Muscle of leg (tissue), 16 donors: ENCODE measurements at places on chromosomes 11 and 22.

- peak; percentile 59 for DNase-seq
Observed at GRCh38 chr11:10770626-10771254, 19.7 kb downstream of the CTR9 start.

DNA sequence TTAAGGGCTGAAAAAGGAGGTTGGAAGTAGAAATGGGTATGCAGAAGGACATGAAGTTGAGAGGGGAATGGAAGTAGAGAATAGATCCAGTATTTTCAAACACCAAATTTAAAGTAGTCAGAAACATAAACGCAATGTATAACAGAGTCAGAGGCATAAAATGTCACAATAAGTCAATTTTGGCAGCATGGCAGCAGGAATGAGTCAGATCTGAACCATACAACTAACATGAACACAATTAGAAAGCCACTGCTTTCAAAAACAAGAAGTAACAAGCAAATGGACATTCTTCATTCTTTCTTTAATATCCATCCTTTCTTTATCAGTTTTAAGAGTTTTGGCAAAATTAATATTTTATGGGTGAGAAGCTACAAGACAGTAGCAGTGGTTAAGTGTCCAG is 2.5 kb downstream of the CHORDC1 start:
- no peak for DNase-seq

DNA sequence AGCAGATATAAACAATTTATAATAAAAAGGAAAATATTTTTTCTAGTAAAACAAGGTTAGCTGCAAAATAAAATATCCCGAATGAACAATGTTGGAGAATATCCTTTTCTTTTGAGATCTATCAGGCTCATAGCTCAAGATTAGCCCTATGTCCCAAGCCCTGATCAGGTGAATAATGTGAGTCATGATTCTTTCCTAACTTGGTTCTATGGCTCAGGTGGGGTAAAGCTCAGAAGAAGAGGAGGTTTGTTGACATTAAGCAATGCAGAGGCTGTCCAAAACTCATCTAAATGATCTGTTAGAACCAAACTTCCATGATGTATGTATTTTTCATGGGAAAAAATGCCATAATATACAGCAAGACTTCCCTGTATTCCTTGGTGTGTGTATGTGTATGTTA is 86.1 kb downstream of the TRIM44 start:
- DNase-seq, result no peak

GRCh38 chr11:80822308-80822707 is 1381.5 kb upstream of the TENM4 start:
- no peak for DNase-seq

GRCh38 chr11:33652930-33653329 is 47.7 kb downstream of the C11orf91 start:
- no peak for DNase-seq

- no peak for DNase-seq
Observed at GRCh38 chr11:35235936-35236666, 97.1 kb downstream of the CD44 start.

DNA sequence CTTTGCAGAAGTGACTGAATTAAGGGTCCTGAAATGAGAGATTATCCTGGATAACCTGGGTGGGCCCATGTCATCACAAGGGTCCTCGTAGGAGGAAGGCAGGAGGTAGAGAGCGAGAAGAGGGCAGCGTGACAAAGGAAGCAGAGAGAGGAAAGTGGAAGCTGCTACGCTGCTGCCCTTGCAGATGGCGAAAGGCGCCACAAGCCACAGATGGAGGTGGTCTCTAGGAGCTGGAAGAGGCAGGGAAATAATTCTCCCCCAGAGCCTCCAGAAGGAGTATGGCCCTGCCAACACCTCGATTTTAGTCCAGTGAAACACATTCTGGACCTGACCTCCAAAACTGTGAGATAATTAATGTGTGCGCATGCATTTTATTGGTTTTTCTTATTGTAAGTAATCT is 13.4 kb downstream of the TMEM184B start:
- no peak for DNase-seq

DNA sequence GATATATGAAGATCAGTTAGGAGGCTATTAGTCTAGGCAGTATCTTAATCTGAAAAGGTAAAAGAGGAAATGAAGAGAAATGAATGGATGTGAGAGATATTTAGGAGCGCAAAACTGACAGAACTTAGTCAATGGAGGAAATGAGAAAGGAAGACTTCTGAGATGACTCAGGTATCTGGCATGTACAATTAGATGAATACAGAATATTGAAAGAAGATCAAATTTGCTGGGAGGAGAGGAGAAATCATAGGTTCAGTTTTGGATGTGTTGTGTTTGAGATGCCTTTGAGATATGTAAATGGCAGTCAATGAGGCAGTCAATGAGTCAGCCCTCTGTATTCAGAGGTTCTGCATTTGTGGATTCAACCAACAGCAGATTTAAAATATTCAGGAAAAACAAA is 42.9 kb upstream of the GAB2 start:
- no peak for DNase-seq

DNA sequence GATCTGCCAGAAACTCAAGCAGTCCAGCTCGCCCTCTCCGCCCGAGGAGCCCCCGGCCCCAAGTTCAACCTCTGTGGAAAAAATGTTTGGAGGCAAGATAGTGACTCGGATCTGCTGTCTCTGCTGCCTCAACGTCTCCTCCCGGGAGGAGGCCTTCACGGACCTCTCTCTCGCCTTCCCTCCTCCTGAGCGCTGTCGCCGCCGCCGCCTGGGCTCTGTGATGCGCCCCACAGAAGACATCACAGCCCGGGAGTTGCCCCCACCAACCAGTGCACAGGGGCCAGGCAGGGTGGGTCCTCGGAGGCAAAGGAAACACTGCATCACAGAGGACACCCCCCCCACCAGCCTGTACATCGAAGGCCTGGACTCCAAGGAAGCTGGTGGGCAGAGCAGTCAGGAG is 20.8 kb downstream of the USP35 start:
- DNase-seq, result no peak

DNA sequence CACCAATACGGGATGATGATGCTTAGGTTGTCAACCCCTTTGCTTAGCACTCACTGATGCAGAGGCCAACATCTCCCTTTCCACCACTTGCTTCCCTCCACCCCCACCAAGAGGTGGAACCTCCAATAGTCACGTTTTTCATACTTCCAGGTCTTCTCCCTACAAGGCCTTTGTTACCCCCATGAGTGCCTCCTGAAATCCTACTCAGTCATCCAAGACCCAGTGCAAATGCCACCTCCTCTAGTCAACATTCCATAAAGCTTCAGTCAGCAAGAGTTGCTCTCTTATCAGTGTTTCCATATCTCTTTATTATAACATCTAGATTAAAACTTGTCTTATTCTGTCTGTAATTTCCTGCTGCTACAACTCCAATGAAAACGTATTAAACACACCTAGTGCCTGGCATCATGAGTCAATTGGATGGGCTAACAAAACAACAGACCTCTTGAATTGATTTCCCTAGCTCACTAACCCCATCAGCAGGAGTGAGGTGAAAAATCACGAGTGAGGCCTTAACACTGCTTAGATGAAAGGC is 370.7 kb upstream of the CCDC90B start:
- DNase-seq, result no peak

GRCh38 chr22:30309951-30310741 is 16.6 kb downstream of the TBC1D10A start:
- DNase-seq, result no peak

DNA sequence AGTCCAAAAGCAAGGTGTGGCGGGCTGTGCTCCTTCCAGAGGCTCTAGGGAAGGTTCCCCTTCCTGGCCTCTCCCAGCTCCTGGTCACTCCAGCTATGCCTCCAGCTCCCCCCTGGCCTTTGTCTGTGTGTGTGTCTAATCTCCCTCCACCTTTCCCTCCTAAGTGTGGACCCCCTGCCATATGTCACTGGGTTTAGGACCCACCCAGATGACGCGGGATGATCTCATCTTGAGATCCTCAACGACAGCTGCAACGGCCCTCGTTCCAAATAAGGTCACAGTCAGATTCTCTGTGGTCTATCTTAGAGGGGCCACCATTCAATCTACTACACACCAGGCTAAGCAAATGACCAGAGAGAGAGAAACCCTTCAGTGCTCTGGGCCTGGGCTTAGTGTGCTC is 107.9 kb downstream of the ARHGAP8 start:
- DNase-seq, result peak; percentile 46

DNA sequence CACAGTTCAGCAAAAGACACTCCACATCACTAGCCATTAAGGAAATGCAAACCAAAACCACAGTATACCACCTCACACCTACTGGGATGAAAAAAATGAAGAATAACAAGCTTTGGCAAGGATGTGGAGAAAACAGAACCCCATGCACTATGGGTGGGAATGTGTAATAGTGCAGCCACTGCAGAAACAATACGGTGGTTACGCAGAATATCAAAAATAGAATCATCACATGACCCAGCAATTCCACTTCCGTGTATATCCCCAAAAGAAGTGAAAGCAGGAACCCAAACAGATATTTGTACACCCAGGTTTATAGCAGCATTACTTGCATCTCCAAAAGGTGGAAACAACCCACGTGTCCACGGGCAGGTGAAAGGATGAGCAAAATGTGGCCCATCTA is 20.8 kb downstream of the CARS1 start:
- DNase-seq, result peak; percentile 67

DNA sequence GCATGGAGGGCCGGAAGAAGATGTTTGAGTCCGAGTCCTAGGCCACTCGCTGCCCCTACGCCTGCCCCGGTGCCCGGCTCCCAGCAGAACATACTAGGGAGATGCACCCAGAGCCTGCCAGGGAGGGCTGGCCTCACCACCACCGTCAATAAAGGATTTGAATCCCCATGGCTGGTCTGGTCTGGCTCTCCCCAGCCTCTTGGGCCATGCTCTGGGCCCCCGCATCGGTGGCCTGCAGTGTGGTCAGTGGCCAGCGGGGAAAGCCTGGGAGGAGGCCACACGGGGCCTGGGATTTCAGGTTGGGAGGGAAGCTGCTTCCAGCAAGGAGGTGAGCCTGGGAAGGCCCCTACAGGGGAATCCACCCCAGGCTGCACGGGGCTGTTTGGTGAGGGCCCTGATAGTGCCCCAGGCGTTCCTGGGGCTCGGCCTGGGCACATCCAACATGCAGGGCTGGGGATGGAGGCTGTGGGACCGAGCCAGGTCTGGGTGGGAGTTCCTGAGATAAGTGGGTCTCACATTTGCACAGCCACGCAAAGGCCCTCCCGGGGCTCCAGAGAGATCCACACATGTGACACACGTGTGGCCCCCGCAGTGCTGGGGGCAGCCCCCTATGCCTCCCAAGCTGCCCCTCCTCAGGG is 2.8 kb downstream of the TNNI2 start:
- no peak for DNase-seq

DNA sequence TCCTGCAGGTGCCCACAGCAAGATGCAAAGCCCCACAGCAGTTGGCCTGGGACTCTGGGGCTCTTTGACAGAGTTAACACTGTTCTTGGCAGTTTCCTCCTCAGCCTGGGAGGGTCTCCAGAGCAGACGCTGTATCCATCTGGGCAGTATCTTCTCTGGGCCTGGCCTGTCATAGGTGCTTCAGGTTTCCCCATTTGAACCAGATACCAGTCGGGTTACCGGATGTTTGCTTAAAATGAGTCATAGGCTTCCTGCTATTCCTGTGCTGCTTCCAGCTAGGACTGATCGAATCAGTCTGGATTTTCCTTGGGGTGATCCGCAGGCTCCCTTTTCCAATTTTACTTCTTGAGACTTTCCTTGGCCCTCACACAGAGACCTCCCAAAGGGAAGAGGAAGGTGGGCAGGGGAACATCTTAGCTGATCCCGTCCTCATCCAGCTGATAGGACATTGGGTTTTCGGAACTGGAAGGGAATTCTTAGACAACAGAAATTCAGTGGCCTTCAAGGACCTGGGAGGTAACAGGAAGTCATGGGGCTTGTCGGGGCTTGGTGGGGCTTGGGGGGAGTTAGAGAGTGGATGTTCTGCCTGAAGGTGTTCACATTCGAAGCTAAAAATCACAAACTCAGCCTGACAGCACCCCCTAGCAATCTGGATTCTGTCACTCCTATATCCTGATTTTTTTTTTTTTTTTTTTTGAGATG is 2.4 kb upstream of the RANGAP1 start:
- no peak for DNase-seq

DNA sequence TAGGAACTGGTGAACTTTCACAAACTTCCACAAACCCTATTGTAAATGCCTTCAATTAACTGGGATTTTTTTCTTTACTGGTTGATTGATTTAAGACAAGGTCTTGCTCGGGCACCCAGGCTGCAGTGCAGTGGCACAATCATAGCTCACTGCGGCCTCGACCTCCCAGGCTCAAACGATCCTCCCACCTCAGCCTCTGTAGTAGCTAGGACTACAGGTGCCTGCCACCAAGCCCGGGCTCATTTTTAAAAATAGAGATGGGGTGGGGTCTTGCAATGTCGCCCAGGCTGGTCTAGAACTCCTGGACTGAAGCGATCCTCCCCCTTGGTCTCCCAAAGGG is 35.7 kb upstream of the POLA2 start:
- DNase-seq, result no peak

DNA sequence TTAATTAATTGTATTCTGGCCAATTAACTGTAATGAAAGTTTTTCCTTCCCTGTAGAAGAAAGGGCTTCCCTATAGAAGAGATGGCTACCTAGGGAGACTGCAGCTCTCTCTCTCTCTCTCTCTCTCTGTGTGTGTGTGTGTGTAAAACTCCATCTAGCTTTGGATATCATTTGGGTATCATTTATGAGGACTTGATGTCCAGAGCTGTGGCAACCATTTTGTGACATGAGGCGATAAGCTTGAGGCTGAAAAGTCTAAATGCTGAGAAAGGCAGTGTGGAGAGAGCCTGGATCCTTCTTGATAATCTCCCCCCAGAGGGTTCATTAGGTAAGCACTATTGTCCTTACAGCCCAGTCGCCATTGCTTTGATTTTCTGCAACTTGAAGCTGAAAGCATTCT is 30.7 kb upstream of the RASD2 start:
- DNase-seq, result no peak

DNA sequence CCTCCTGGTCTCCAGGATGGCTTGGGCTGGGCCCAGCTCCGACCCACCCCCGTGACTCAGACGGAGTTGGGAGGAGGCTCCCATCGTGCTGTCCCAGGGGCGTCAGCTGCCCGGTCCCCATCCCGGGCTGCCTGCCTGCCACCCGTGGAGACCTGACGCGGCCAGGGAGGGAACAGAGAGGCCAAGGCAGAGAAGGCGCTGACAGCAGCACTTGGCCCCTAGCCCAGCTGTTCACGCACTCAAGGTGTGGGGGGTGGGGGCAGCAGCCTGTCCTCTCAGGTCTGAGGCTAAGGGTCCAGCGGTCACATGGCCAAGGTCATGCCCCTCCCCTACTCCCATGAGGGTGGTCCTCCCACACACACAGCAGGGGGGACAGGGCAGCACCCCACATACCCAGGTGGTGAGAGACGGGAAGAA is 48.6 kb downstream of the ELFN2 start:
- DNase-seq, result no peak
